Ascending aorta (tissue), 2 donors: ENCODE measurements at places on chromosomes 7 and 10. TPM values are rescaled to one million over a fixed set of nuclear protein-coding genes. Genes with fewer than 3 reads are reported as not detected.

ARHGAP12 gene
- total RNA-seq: 11.4 TPM

- no peaks in the 10 kb centered on the region for H3K4me1 ChIP-seq
- H3K36me3 ChIP-seq: no peaks in the 10 kb centered on the region
- no peak overlapping the region for H3K4me3 ChIP-seq
- H3K27me3 ChIP-seq: no peaks in the 10 kb centered on the region
- no peak overlapping the region for H3K27ac ChIP-seq
Observed at GRCh38 chr7:54908760-54909438, 109.9 kb upstream of the EGFR start.

- no peaks in the 10 kb centered on the region for H3K27me3 ChIP-seq
- no peaks in the 10 kb centered on the region for H3K4me1 ChIP-seq
- no peak overlapping the region for H3K27ac ChIP-seq
Observed at GRCh38 chr7:13036256-13036780, 348.9 kb downstream of the ARL4A start.

DNA sequence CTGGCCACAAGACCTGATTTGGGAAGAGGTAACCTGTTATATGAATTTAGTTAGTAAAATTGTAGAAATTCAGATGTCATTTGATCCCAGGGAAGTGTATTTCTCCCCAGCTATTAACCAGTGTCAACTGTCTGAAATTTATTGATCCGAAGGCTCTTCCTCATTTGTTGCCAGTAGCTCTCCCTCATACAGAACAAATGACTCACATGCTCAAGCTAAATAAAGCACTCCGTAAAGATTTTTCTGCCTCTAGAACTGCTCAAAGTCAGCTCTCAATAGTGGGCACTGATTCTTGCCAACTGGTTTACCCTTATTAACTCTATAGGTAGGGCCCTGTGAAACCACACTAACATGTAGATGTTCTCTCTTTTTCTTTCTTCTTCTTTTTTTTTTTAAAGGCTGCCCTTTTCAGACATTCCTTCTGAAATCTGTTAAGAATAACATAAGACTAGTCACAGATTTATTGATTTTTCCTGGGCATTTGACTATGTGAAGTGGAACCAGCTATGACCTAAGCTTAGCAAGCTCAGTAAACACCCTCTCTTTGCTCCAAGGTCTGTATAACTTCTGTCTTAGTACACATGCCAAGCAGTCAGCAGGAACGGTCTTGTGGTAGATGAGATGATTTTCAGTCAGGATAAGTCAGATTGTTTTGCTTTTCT lies 21.8 kb downstream of the RPA3 start:
- no peak overlapping the region for H3K4me3 ChIP-seq
- DNase-seq: no peak
- H3K36me3 ChIP-seq: no peaks in the 10 kb centered on the region
- no peaks in the 10 kb centered on the region for H3K27me3 ChIP-seq

GRCh38 chr7:126657599-126658358 lies 595.0 kb downstream of the GRM8 start:
- H3K4me1 ChIP-seq: no peaks in the 10 kb centered on the region
- no peak overlapping the region for H3K27ac ChIP-seq
- DNase-seq: no peak
- H3K36me3 ChIP-seq: no peaks in the 10 kb centered on the region
- no peak overlapping the region for H3K4me3 ChIP-seq

TMEM213 gene
- not detected for total RNA-seq

- H3K4me3 ChIP-seq: no peak overlapping the region
- H3K27me3 ChIP-seq: no peaks in the 10 kb centered on the region
- H3K27ac ChIP-seq: no peak overlapping the region
- DNase-seq: no peak
Observed at GRCh38 chr10:73931767-73932619, 21.1 kb downstream of the PLAU start.

FEZF1 gene
- not detected for total RNA-seq

- DNase-seq: no peak
- no peak overlapping the region for H3K27ac ChIP-seq
- no peak overlapping the region for H3K4me3 ChIP-seq
Observed at GRCh38 chr7:87463982-87464381, 11.5 kb downstream of the ABCB4 start.

LIPJ gene
- not detected for total RNA-seq

- peak overlapping the region; percentile 89 for H3K27ac ChIP-seq
- no peaks in the 10 kb centered on the region for H3K36me3 ChIP-seq
- H3K4me1 ChIP-seq: peaks cover 6% of the 10 kb centered on the region
- no peak for DNase-seq
- H3K27me3 ChIP-seq: no peaks in the 10 kb centered on the region
Observed at GRCh38 chr10:17217631-17218232, 10.3 kb upstream of the VIM start.

- no peak overlapping the region for H3K27ac ChIP-seq
- no peak overlapping the region for H3K4me3 ChIP-seq
- DNase-seq: no peak
- no peaks in the 10 kb centered on the region for H3K27me3 ChIP-seq
Observed at GRCh38 chr7:12584930-12585329, 14.4 kb downstream of the SCIN start.

- H3K36me3 ChIP-seq: no peaks in the 10 kb centered on the region
- no peak overlapping the region for H3K4me3 ChIP-seq
- no peaks in the 10 kb centered on the region for H3K4me1 ChIP-seq
- DNase-seq: no peak
Observed at GRCh38 chr10:7529638-7530037, 118.8 kb upstream of the SFMBT2 start.

PIP4K2A gene
- 34.9 TPM for total RNA-seq

DNA sequence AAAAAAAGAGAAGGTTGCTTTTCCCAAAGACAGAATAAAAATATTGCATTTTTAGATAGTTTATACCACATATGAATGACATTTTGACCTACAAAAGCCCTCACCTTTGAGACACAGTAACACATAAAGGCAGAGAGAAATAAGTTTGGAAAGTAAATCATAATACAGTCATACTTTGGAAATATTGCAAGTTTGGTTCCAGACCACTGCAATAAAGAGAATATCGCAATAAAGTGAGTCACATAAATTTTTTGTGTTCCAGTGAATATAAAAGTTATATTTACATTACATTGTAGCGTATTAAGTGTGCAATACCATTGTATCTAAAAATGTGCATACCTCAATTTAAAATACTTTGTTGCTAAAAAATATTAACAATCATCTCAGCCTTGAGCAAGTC lies 40.3 kb downstream of the CCDC71L start:
- H3K4me1 ChIP-seq: no peaks in the 10 kb centered on the region
- H3K36me3 ChIP-seq: no peaks in the 10 kb centered on the region
- H3K27me3 ChIP-seq: no peaks in the 10 kb centered on the region

DNA sequence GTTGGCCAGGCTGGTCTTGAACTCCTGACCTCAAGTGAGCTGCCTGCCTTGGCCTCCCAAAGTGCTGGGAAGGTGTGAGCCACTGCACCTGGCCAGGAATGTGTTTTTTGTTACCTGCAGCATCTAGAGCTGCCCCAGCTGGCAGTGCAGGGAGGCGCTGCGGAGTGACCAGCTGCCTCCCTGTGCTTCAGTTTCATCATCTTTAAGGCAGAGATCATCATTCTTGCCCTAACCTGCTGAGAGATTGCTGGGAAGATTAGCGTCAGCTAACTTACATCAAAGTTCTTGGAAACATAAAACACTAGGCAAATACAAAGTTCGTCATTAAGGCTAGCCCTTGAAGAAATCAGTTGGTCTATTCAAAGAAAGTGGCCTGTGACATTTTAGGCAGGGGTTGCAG lies 2.3 kb downstream of the ZNF282 start:
- no peak overlapping the region for H3K4me3 ChIP-seq
- peaks cover 20% of the 10 kb centered on the region for H3K4me1 ChIP-seq
- no peak overlapping the region for H3K27ac ChIP-seq

PIP gene
- not detected for total RNA-seq

DNA sequence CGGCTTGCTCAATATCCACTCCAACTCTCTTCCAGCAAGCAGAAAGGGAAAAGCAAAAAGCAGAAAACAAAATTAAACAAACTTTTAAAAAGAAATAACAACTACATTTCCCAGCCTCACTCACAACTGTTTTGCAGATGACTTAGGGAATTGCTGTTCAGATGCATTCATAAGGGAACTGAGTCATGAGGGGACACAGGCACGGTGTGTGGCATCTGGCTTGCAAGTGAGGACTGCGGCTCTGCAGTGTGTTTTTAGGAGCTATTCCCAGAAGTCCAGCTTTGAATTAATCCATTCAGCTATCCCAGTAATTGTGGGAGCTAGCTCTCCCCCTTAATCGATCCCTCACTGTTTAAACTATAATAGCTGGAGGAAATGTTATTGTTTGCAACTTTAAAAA lies 30.3 kb downstream of the PTN start:
- no peak overlapping the region for H3K27ac ChIP-seq
- no peaks in the 10 kb centered on the region for H3K4me1 ChIP-seq
- no peak for DNase-seq
- no peaks in the 10 kb centered on the region for H3K36me3 ChIP-seq

GRCh38 chr7:101502466-101503098 lies 126.5 kb downstream of the MYL10 start:
- no peaks in the 10 kb centered on the region for H3K36me3 ChIP-seq
- no peak overlapping the region for H3K4me3 ChIP-seq
- H3K27ac ChIP-seq: no peak overlapping the region
- no peaks in the 10 kb centered on the region for H3K4me1 ChIP-seq

SH2D4B gene
- not detected for total RNA-seq

DNA sequence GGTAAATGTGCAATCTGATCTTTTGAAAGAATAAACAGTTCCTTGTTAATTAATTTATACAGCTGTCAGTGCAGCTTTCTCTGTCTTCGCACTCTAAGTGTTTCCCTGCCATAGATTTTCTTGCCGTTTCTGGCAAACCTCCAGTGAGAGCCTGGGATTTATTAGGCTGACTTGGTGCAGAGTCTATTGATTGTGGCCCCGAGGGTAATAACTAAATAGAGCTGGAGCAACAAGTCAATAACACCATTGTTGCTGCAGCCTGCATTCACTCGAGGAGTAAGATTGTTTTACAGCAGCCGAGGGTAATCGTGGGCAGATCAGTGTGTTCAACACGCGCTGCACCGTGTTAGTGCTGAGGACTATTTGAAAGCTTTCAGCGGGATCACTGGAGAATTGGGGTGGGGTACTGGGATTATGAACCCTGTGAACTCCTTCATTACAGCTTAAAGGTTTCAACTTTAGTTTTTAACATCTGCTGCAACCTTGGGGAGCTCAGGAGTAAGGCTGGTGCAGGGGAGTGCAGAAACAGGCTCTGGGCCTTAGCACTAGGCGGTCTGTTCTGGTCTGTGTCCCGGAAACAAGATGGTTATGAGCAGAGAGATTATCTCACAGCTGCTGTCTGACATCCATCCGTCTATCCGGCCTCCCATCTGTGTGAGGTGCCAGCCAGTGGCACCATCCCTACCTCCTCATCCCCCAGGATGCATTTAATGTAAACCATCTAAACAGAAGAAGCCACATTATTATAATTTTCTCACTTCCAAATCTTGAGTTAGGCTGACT lies 174.0 kb upstream of the TCF7L2 start:
- DNase-seq: no peak
- no peaks in the 10 kb centered on the region for H3K4me1 ChIP-seq
- H3K36me3 ChIP-seq: no peaks in the 10 kb centered on the region
- no peak overlapping the region for H3K27ac ChIP-seq
- H3K27me3 ChIP-seq: no peaks in the 10 kb centered on the region

- no peaks in the 10 kb centered on the region for H3K36me3 ChIP-seq
- H3K4me1 ChIP-seq: peaks cover 7% of the 10 kb centered on the region
- no peaks in the 10 kb centered on the region for H3K27me3 ChIP-seq
- H3K4me3 ChIP-seq: no peak overlapping the region
Observed at GRCh38 chr10:71467569-71468362, 71.0 kb downstream of the CDH23 start.

GRCh38 chr7:125184801-125185200 lies 255.2 kb upstream of the POT1 start:
- H3K4me1 ChIP-seq: no peaks in the 10 kb centered on the region
- no peak overlapping the region for H3K4me3 ChIP-seq
- H3K27ac ChIP-seq: no peak overlapping the region
- H3K27me3 ChIP-seq: no peaks in the 10 kb centered on the region

DNA sequence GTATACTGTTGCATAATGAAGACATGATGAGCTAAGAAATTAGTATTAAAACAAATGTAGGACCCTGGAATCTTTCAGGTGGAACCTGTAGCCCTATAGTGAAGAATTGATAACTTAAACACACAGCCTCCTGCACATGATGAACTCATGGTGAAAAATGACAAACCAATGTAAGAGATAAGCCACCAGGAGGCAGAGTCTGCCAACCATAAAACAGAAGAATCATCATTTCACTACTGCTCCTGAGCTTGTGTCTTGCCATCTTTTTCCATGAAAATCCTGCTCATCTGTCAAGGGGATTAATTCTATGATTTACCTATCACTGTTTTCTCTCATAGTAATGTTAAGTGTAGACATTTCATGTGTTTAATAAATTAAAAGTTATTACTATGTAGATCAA lies 363.9 kb downstream of the MALRD1 start:
- no peaks in the 10 kb centered on the region for H3K4me1 ChIP-seq
- no peak overlapping the region for H3K4me3 ChIP-seq
- H3K36me3 ChIP-seq: no peaks in the 10 kb centered on the region
- no peak overlapping the region for H3K27ac ChIP-seq
- DNase-seq: no peak
- no peaks in the 10 kb centered on the region for H3K27me3 ChIP-seq

HOGA1 gene
- total RNA-seq: 2.6 TPM

LRRD1 gene
- total RNA-seq: not detected
